Ovary (tissue), 10 donors: ENCODE measurements at places on chromosomes 6 and 20. TPM values are rescaled to one million over a fixed set of nuclear protein-coding genes. Genes with fewer than 3 reads are reported as not detected.

GRCh38 chr6:4093288-4093687 is 14.4 kb upstream of the FAM217A start:
- no peak for DNase-seq
- no peak overlapping the region for H3K4me3 ChIP-seq
- no peaks in the 10 kb centered on the region for H3K27me3 ChIP-seq
- no peaks in the 10 kb centered on the region for H3K36me3 ChIP-seq

DNA sequence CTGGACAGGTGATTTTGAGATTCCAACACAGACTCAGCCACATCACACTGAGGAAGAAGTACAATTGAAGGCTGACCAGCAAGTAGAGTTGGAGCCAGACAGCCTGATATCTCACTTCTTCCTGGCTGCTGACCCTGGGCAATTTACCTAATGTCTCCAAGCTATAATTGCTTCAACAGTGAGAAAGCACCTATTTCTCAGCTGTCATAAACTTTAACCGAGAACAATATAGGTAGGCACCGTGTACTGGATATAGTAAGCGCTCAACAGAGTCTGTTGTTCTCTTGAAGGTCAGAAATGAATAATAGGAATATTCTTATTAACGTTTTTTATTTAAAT is 28.3 kb downstream of the STX7 start:
- no peaks in the 10 kb centered on the region for H3K36me3 ChIP-seq
- no peaks in the 10 kb centered on the region for H3K27me3 ChIP-seq
- no peak for DNase-seq
- H3K4me3 ChIP-seq, result no peak overlapping the region

BNIP5 gene
- 1.4 TPM for total RNA-seq

- DNase-seq, result no peak
- H3K4me1 ChIP-seq, result no peaks in the 10 kb centered on the region
- no peaks in the 10 kb centered on the region for H3K36me3 ChIP-seq
- no peak overlapping the region for H3K4me3 ChIP-seq
These were observed 19.5 kb upstream of the ASXL1 start for GRCh38 chr20:32338665-32339064.

DNA sequence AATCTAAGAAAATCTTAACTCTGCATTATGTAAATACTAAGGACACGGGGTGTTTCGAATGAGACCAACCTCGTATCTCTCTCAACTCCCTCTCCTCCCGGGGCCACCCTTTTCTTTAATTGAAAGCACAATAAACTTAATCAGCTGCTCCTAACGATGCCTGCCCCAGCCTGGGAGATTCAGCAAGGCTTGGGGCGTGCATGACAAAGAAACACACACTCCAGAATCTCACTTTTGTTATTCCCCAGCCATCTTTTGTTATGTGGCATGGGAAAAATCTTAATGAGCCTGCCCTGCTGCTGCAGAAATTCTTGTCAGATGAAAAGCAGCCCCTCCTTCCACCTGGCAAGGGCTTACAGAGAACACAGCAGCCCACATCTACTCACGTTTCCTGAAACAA is 117.4 kb downstream of the TTLL2 start:
- DNase-seq, result no peak
- no peaks in the 10 kb centered on the region for H3K4me1 ChIP-seq
- H3K27ac ChIP-seq, result no peak overlapping the region
- H3K36me3 ChIP-seq, result no peaks in the 10 kb centered on the region
- H3K27me3 ChIP-seq, result no peaks in the 10 kb centered on the region
- H3K4me3 ChIP-seq, result no peak overlapping the region

C20orf141 gene
- total RNA-seq, result not detected

CLDN20 gene
- not detected for total RNA-seq

DNA sequence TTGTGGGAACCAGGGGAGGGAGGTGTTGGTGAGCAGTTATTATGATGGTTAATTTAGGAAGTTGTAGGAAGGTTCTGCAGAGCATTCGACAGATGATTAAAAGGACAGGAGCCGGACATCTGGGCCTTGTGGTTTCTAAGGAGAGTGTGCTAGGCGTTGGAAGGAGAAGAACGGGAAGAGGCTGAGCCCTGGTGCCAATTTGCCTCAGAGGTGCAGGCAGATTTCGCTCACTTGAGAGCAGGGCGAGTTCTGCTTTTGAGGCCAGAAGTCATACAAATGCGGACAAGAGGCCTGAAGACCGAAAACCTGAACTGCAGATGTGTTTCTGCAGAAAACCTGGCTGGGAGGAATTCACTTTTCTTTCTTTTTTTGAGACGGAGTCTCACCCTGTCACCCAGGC is 30.5 kb upstream of the RPS6KA2 start:
- no peak overlapping the region for H3K27ac ChIP-seq
- no peak for DNase-seq
- no peaks in the 10 kb centered on the region for H3K27me3 ChIP-seq
- no peak overlapping the region for H3K4me3 ChIP-seq
- peaks cover 6% of the 10 kb centered on the region for H3K4me1 ChIP-seq
- no peaks in the 10 kb centered on the region for H3K36me3 ChIP-seq

DNA sequence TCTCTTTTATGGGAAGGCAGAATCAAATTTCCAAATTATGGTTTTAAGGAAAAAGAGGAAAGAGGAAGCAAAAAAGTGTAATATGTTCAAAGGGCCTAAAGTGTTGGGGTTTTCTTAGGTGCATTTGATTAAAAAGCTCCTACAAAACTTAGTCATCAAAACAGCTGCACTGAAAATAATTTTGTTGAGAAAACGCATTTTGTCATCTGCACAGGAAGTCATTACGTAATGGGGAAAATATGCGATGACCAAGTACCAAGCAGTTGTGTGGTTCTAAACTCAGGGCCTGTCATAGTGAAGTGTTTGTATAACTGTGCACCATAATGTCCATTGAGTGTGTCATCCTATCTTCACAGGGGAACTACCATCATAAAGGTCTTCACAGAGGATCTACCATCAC is 15.6 kb downstream of the HAO1 start:
- H3K36me3 ChIP-seq, result no peaks in the 10 kb centered on the region
- no peak overlapping the region for H3K27ac ChIP-seq

MAP3K7 gene
- total RNA-seq, result 27.3 TPM

GRCh38 chr20:48653706-48654051 is 174.1 kb downstream of the PREX1 start:
- H3K4me3 ChIP-seq, result no peak overlapping the region
- DNase-seq, result no peak
- no peaks in the 10 kb centered on the region for H3K27me3 ChIP-seq
- no peaks in the 10 kb centered on the region for H3K36me3 ChIP-seq

GRCh38 chr20:46324960-46325703 is 16.8 kb upstream of the CDH22 start:
- H3K27me3 ChIP-seq, result no peaks in the 10 kb centered on the region
- DNase-seq, result no peak
- H3K27ac ChIP-seq, result no peak overlapping the region
- no peaks in the 10 kb centered on the region for H3K4me1 ChIP-seq

GNMT gene
- total RNA-seq, result 0.83 TPM
